ENCODE measurements at places on chromosomes 7 and 10. TPM values are rescaled to one million over a fixed set of nuclear protein-coding genes. Genes with fewer than 3 reads are reported as not detected.

DNA sequence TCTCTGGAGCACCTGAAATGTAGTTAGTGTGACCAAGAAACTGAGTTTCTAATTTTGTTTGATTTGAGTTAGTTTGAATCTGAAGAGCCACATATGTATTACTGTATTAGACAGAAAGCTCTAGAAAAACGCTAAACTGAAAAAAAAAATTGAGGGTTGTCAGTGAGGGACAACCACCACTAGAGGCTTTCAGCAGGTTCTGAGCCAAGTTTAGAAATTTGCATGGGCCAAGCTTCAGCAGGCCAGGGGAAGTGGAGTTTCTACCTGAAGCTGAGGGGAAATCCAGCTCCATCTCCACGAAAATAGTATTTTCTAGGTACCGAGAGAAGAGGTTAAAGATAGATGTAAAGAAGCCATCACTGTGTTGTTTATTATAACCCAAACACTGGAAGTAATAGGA is 77.9 kb upstream of the PLXNA4 start:
- no peak for DNase-seq

DNA sequence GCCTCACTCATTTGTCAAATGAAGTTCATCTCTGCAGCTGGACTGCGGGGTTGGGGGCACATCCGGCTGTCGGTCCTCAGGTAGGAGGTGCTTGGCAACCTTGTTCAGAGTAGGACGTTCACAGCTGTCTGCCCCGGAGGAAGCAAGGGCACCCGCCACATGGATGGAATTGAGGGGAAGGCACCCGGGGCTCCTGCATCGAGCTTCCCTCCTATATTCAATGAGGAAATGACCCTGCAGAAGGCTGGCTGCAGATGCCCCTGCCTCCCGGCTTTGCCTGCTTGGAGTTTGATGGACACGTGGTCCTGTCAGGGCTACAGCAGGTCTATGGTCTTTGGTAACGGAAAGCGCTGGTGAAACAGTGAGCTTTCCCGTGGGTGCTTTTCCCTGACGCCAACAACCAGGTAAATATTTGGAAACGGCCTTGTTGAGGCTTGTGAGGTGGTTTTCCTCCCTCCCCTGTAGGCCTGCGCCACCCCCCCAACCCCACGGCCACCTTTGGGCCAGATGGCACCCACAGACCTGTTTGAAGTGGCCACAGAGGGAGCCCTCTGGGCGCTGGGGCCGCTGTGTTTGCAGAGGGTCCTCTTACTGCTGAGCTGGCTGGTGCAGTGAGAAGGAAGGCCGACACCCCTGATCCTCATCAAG is 32.9 kb downstream of the HTRA1 start:
- DNase-seq = no peak

- DNase-seq = no peak
These were observed 131.4 kb downstream of the TCERG1L start for GRCh38 chr10:131180086-131180485.

GRCh38 chr7:139026551-139026950 is 9.3 kb downstream of the ZC3HAV1L start:
- no peak for DNase-seq

DNA sequence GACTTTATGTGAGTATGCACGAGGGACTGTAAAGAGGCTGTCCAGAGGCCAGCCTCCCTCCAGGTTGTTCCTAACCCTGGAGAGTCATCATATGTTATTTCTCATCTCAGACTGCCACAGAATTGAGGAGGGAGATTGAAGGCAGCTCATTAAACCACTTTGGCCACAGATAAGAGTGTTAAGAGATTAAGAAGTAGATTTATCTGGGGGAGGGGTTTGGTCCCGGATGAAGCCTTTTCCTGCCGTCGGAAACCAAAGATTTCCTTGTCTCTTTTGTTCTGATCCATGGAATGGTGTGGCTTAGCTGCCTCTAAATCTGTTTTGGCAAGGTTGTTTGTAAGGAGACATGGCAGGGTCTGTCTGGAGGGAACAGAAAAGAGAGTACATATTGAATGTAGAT is 338.8 kb downstream of the AUTS2 start:
- DNase-seq = no peak

DNA sequence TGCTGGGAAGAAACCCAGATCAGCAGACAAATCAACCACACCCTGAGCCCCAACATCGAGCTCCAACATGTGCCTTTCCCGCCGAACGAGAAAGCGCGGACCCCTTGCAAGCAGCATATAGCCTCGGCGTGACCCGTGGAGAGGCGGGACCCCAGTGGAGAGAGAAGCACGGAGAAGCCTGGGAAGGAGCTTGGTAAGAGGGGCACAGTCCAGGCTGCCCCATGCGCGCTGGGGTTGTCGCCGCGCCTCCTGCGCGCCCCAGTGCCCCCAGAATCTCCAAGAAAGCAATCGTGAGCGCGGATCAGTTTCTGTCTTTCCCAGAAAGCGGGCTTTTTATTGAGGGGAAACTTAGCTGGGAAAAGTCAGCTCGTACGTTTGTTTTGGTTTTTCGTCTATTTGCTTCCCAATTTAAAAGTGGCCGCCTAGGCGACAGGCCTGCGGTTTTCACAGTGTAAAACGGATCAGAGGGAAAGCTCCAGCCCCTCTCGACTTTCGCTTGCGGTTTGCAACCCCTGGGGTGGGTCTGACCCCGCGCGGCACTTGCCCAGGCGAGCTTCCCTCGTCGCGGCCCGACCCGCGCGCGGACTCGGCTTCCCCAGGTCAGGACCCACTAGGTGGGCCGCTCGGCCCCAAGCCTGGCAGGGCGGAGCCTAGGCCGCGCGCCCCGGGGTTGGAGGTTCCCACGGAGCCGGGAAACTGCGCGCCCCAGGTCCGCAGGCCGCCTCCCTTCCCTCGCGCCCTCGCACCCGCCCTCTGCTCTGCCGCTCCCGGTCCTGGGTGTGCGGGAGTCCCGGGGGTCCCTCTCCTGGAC is 31.1 kb downstream of the SKIDA1 start:
- DNase-seq = no peak

The ANKRD26 gene
- 17.6 TPM for total RNA-seq

The CDK13 gene
- total RNA-seq = 70.5 TPM

GRCh38 chr10:82558014-82558607 is 683.1 kb downstream of the NRG3 start:
- no peak for DNase-seq

DNA sequence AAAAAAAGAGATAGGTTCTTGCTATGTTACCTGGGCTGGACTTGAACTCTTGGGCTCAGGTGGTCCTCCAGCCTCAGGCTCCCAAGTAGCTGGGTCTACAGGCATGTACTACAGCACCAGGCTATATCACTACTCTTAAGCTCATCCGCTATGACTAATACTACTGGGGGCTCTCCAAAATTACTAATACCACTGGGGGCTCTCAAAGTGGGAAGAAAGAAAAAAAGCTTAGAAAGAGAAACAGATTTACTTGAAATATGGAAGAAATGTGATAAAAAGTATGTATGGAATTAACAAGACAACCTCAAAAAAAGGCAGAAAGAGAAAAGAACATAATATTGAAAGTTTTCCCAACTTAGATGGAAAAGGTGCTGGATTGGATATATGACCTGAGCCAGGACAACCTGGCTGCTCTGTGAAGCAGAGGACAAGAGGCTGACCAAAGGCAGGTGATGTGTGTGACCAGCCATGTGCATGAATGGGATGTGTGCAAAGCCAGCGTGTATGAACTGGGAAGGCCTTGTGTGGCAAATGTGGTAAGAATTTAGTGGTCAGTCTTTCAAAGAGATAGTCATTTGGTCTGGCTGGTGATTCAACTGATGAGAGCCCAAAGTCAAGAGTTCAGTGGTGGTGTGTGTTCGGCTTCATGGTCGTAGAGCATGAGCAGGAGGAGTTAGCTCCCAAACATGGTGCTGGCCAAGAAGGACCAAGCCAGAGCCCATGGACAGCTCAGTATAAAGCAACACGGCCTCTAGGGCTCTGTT is 232.4 kb upstream of the KLF14 start:
- no peak for DNase-seq

DNA sequence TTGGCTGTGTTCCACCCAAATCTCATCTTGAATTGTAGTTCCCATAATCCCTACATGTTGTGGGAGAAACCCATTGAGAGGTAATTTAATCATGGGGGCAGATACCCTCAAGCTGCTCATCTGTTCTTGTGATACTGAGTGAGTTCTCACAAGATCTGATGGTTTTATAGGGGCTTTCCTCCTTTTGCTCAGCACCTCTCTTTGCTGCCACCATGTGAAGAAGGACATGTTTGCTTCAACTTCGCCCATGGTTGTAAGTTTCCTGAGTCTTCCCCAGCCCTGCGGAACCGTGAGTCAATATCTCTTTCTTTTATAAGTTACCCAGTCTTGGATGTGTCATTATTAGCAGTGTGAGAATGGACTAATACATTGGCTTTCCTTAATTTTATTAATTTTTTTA is 527.8 kb downstream of the MDFIC start:
- no peak for DNase-seq
